Pancreas (tissue), 10 donors: ENCODE measurements at places on chromosomes 4 and X. TPM values are rescaled to one million over a fixed set of nuclear protein-coding genes. Genes with fewer than 3 reads are reported as not detected.

CAPN6 gene
- 2.3 TPM for polyA plus RNA-seq

TMEM271 gene
- polyA plus RNA-seq, result 0.35 TPM

TRIM75 gene
- not detected for polyA plus RNA-seq

MTMR8 gene
- polyA plus RNA-seq, result 0.35 TPM

GRCh38 chr4:57445686-57446085, 335.5 kb upstream of the IGFBP7 start:
- peaks cover 11% of the 10 kb centered on the region for H3K4me1 ChIP-seq
- no peak overlapping the region for H3K27ac ChIP-seq
- H3K27me3 ChIP-seq, result no peaks in the 10 kb centered on the region
- no peaks in the 10 kb centered on the region for H3K36me3 ChIP-seq
- no peak for DNase-seq

GRCh38 chr4:174929346-174929745, 11.2 kb downstream of the ADAM29 start:
- no peaks in the 10 kb centered on the region for H3K27me3 ChIP-seq
- H3K36me3 ChIP-seq, result no peaks in the 10 kb centered on the region
- no peak overlapping the region for H3K27ac ChIP-seq
- H3K4me3 ChIP-seq, result no peak overlapping the region

- no peaks in the 10 kb centered on the region for H3K36me3 ChIP-seq
- H3K27ac ChIP-seq, result no peak overlapping the region
- no peak for DNase-seq
- no peak overlapping the region for H3K4me3 ChIP-seq
- peaks cover 6% of the 10 kb centered on the region for H3K27me3 ChIP-seq
These were observed 59.1 kb upstream of the USP9X start for GRCh38 chrX:41025926-41026701.

DNA sequence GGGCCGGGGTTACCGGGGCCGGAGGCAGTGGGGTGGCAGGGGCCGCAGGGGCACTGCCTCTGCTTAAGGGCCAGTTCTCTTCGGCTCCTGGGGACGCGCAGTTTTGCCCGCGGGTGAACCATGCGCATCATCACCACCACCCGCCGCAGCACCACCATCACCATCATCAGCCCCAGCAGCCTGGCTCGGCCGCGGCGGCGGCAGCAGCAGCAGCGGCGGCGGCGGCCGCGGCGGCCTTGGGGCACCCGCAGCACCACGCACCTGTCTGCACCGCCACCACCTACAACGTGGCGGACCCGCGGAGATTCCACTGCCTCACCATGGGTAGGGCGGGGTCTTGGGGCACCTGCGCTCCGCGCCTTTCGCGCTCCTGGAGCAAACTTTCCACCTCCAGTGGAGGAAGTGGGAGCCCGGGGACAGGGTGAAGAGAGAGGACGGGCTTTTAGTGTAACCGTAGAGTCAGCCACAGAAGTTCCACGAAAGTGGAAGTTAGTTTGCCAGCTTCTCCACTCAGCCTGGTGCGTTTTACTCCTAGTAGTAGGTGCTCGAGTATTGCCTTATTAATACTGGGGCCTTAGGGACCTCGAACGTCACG, 729 bp downstream of the GSX2 start:
- peaks cover 21% of the 10 kb centered on the region for H3K4me1 ChIP-seq
- peaks cover 69% of the 10 kb centered on the region for H3K27me3 ChIP-seq
- no peaks in the 10 kb centered on the region for H3K36me3 ChIP-seq
- H3K27ac ChIP-seq, result no peak overlapping the region
- no peak for DNase-seq

DNA sequence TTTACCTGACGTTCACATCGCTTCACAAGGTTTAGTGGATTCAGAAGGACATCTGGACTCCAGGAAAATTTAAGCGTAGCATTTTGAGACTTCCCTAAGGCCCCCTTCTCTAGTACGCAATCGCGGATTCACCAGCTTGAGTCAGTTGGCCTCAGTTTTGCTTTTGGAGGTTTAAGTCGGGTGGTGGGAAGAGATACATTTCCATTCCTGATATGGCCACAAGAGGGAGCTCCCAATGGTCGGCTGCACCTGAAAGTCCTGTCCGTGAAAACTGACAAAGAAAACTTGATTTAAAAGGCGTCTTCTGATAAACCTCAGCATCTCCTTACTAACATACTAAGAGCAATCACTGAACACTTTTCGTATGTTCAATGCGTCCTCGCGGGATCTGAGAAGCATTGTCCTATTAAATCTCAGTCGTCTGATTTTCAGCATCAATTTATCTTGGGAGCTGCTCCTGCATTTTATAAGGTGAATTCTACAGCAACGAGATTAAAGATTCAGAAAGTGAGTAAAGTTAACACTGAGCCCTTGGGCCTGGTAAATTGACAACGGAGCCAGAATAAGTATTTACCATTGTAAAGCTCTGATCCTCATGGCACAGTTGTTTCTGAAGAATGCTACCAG, 50.6 kb downstream of the LGI2 start:
- H3K4me3 ChIP-seq, result no peak overlapping the region
- no peaks in the 10 kb centered on the region for H3K36me3 ChIP-seq
- no peaks in the 10 kb centered on the region for H3K27me3 ChIP-seq

GRCh38 chrX:68901519-68901918, 72.7 kb downstream of the EFNB1 start:
- DNase-seq, result no peak
- H3K4me1 ChIP-seq, result no peaks in the 10 kb centered on the region
- H3K4me3 ChIP-seq, result no peak overlapping the region
- H3K36me3 ChIP-seq, result no peaks in the 10 kb centered on the region
- no peak overlapping the region for H3K27ac ChIP-seq
- H3K27me3 ChIP-seq, result no peaks in the 10 kb centered on the region
